Left lung (tissue), 14 donors: ENCODE measurements at places on chromosomes 4 and X.
A peak's percentile ranks its signal among the peaks of the same experiment; 100 is the strongest.

GRCh38 chrX:13102636-13103035, 58.2 kb upstream of the FAM9C start:
- no peak overlapping the region for H3K4me3 ChIP-seq
- H3K4me1 ChIP-seq = peaks cover 5% of the 10 kb centered on the region
- DNase-seq = no peak
- H3K27ac ChIP-seq = peak overlapping the region; percentile 54
- H3K36me3 ChIP-seq = no peaks in the 10 kb centered on the region

DNA sequence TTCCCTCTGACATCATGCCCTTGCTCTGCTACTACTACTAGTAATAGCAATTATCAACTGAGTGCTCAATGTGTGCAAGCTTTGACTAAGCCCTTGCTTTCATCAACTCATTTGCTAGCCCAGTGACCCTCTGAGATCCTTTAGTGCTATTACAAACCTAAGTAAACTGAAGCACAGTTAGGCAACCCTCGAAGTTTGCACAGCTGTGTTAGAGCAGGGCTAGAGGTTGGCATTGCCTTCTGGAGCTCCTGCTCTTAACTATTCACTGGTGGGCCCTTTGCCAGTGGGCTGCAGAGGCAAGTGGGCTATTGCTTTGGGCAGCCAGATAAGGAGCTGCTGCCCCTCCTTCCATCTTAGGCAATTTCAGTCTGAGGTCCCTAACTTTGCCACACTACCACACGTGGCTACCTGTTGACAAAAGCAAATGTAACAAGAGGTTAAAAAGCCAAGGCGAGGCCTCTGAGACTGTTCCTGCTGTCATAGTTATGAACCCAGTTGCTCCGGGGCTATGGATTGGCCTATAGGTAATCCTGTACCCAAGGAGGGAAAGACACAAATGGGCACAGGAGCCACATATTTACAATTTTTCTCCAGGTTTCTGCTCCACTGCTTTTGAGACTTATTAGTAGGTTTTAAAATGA, 41.5 kb upstream of the ANKRD50 start:
- DNase-seq = peak; percentile 72
- no peaks in the 10 kb centered on the region for H3K36me3 ChIP-seq
- H3K4me3 ChIP-seq = no peak overlapping the region
- no peaks in the 10 kb centered on the region for H3K4me1 ChIP-seq

- peaks cover 6% of the 10 kb centered on the region for H3K4me1 ChIP-seq
- no peaks in the 10 kb centered on the region for H3K36me3 ChIP-seq
- no peak for DNase-seq
- H3K4me3 ChIP-seq = no peak overlapping the region
- no peaks in the 10 kb centered on the region for H3K27me3 ChIP-seq
- no peak overlapping the region for H3K27ac ChIP-seq
These were observed 149.3 kb downstream of the SOWAHB start for GRCh38 chr4:76748649-76749048.

DNA sequence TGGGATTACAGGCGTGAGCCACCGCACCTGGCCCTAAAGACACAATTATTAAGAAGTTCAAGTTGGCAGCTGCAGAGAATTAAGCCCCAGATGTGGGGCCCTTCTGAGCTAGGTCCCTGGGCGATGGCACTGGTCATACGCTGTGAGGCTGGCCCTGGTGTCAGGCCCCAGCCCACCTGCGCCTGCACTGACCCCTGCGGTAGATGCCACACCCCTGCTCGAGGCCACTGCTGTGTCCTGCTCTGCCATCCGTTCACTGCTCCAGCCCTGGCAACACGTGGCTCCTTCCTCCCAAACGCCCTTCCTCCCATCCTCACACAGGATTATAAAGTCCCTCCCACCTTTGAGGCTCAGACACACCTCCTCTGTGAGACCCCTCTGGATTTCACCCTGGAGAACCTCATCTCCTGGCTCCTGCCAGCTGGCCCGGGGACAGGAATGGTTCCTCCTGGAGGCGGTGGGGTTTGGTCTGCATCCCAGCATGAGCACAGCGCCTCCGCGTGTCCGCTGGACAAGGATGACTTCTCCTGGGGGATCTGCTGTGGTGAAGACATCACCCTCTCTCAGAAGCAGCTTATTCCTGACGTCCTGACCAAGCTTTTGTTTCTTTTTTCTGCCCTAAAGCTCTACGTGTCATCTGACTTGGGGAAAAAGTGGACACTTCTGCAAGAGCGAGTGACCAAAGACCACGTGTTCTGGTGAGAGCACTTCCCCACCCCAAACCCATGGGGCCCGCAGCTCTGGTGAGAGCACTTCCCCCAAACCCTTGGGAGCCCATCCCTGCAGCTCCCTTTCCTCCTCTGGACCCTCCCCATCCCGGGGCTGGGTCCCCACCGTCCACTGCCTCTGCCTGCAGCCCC, 219.0 kb upstream of the PSAPL1 start:
- peak; percentile 78 for DNase-seq
- H3K27me3 ChIP-seq = no peaks in the 10 kb centered on the region
- H3K4me3 ChIP-seq = no peak overlapping the region
- H3K36me3 ChIP-seq = no peaks in the 10 kb centered on the region
- peak overlapping the region; percentile 66 for H3K27ac ChIP-seq

- H3K36me3 ChIP-seq = no peaks in the 10 kb centered on the region
- no peak overlapping the region for H3K4me3 ChIP-seq
- no peaks in the 10 kb centered on the region for H3K27me3 ChIP-seq
- H3K27ac ChIP-seq = no peak overlapping the region
- no peaks in the 10 kb centered on the region for H3K4me1 ChIP-seq
These were observed 129.5 kb downstream of the PACRGL start for GRCh38 chr4:20829617-20830357.

DNA sequence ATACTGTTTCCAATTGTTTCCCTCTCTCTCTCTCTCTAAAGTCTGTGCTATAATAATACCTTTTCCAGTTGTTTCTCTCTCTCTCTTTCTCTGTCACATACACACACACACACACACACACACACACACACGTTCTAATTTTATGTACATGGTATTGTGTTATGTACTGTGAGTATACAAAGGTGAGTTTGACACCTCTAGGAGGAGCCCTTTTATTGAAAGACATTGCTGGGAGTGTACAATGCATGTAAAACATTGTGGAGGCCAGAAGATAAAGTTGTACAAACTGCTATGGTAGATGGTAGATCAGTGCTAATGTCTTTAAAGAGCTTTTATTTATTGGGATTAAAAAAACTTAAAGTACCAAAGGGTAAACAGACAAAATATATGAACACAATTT, 53.6 kb downstream of the BLTP1 start:
- no peak overlapping the region for H3K27ac ChIP-seq
- H3K4me3 ChIP-seq = no peak overlapping the region
- H3K27me3 ChIP-seq = no peaks in the 10 kb centered on the region
- peaks cover 57% of the 10 kb centered on the region for H3K36me3 ChIP-seq

- H3K4me1 ChIP-seq = peaks cover 29% of the 10 kb centered on the region
- H3K27me3 ChIP-seq = peaks cover 3% of the 10 kb centered on the region
- no peak for DNase-seq
- peak overlapping the region; percentile 54 for H3K4me3 ChIP-seq
- H3K27ac ChIP-seq = peak overlapping the region; percentile 94
These were observed 848 bp downstream of the ACSL4 start for GRCh38 chrX:109732017-109732801.

GRCh38 chr4:184112006-184112550, 105.6 kb downstream of the ENPP6 start:
- H3K4me1 ChIP-seq = no peaks in the 10 kb centered on the region
- H3K4me3 ChIP-seq = no peak overlapping the region
- H3K27me3 ChIP-seq = no peaks in the 10 kb centered on the region
- H3K27ac ChIP-seq = no peak overlapping the region
- DNase-seq = no peak

- DNase-seq = no peak
- H3K4me3 ChIP-seq = no peak overlapping the region
- H3K36me3 ChIP-seq = peaks cover 40% of the 10 kb centered on the region
- H3K4me1 ChIP-seq = no peaks in the 10 kb centered on the region
- no peaks in the 10 kb centered on the region for H3K27me3 ChIP-seq
These were observed 137.2 kb downstream of the FNIP2 start for GRCh38 chr4:158906073-158906472.

GRCh38 chrX:101659601-101660063, at the start of gene ARMCX2:
ARMCX2 (minus strand) TSS chrX:101659850; CDS start chrX:101657588, 2,262 bp downstream.
- peaks cover 4% of the 10 kb centered on the region for H3K4me1 ChIP-seq
- no peaks in the 10 kb centered on the region for H3K36me3 ChIP-seq
- peak within 1 kb of the TSS; percentile 28 for H3K27ac ChIP-seq
- H3K27me3 ChIP-seq = no peaks in the 10 kb centered on the region
- peak within 1 kb of the TSS; percentile 46 for H3K4me3 ChIP-seq

DNA sequence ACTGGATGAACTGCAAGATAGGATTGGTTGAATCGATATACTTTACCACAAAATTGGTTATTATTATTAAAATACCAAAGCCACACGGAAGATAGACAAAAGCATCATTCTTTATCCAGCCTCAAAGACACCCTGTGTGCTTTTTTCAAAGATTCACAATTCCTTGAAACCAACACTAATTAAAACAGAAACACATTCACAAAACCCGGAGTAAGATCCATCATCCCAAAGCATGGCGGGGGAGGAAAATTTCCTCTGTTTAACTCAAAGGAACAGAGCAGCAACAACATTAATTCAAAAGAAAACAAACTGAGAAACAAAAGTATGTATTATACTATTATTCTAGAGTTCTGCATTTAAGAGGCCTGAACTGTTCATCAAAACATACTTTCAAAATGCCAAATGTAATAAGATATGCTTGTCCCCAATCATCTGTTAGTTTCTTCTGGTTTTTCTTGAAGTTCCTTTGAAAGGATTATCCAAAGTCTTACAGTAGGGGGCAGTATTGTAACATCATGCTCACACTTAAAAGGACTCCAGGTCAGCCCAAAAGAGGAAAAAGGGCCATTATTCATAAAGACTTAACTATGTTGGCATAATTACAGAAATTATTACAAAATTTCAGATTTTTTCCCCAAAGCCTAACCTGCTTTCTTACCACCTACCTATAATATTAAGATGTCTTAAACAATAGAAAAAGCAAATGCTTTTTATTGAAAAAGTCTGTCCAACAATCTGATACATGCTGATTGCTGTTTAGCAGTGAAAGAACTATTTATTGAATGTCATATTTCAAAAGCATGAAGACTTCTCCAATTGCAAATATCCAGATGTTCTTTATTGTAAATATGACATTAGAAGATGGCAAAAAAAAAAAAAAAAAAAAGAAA, 168.7 kb downstream of the SCFD2 start:
- no peaks in the 10 kb centered on the region for H3K4me1 ChIP-seq
- H3K4me3 ChIP-seq = no peak overlapping the region
- no peaks in the 10 kb centered on the region for H3K27me3 ChIP-seq
- DNase-seq = peak; percentile 75

DNA sequence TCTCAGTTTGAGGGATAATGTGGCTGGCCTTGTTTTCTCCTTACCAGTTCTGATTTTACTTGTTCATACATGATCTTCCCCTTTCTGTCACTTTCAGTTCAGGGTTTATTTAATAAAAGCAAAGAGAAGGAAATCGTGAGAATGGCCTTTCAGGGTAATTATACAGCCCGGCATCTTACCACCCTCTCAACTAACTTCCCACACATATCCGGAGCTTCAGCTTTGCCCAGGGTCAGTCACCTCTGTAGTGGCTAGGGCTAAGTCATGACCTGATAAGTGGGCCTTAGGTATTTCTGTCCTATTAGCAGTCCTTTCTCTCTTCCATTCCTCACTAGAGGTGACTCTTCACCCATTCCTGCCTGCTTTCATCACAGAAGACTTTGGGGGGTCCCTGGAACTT, 15.8 kb downstream of the TRPC5 start:
- H3K27ac ChIP-seq = no peak overlapping the region
- H3K27me3 ChIP-seq = peaks cover 11% of the 10 kb centered on the region
- no peak overlapping the region for H3K4me3 ChIP-seq
- DNase-seq = no peak
- no peaks in the 10 kb centered on the region for H3K36me3 ChIP-seq
- no peaks in the 10 kb centered on the region for H3K4me1 ChIP-seq

GRCh38 chrX:12984603-12985319, 9.9 kb downstream of the TMSB4X start:
- no peak overlapping the region for H3K4me3 ChIP-seq
- no peaks in the 10 kb centered on the region for H3K27me3 ChIP-seq
- H3K36me3 ChIP-seq = no peaks in the 10 kb centered on the region
- peaks cover 3% of the 10 kb centered on the region for H3K4me1 ChIP-seq
- no peak overlapping the region for H3K27ac ChIP-seq

- no peak for DNase-seq
- no peak overlapping the region for H3K27ac ChIP-seq
- no peaks in the 10 kb centered on the region for H3K27me3 ChIP-seq
- H3K36me3 ChIP-seq = no peaks in the 10 kb centered on the region
- no peaks in the 10 kb centered on the region for H3K4me1 ChIP-seq
- no peak overlapping the region for H3K4me3 ChIP-seq
These were observed 27.0 kb upstream of the NKAP start for GRCh38 chrX:119970574-119970973.

DNA sequence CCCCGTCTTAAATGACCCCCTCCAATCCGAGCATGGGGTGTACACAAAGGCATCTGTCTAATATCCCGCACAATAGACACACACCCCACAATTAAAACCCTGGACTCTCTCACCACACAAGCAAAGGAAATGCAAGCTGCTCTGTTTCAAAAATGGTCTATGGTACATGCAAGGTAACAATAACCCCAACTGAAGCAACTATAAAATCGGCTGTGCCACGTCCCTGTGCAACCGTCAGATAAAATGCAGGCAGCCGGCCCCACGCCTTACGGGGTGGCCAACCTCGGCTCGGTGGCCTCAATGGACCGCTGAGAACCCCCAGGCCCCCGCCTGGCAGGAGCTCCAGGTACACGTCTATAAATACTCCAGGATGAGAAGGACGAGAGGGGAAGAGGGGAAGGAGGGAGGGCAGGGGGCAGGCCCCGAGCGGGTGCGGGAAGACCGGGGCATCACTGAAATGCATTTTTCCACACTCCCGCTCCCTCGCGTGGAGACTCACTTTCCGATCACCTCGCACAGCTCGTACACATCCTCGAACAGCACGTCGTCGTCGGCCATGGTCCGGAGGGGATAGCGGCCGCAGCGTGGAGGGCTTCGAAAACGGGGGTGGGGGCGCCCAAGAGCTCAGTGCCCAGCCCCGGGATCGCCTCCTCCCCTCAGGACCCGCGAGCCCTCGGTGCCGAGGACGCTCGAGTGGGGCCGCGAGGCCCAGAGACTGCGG, 763 bp downstream of the CASK start:
- H3K36me3 ChIP-seq = no peaks in the 10 kb centered on the region
- H3K27me3 ChIP-seq = no peaks in the 10 kb centered on the region
- H3K4me1 ChIP-seq = peaks cover 1% of the 10 kb centered on the region
- peak overlapping the region; percentile 57 for H3K4me3 ChIP-seq

DNA sequence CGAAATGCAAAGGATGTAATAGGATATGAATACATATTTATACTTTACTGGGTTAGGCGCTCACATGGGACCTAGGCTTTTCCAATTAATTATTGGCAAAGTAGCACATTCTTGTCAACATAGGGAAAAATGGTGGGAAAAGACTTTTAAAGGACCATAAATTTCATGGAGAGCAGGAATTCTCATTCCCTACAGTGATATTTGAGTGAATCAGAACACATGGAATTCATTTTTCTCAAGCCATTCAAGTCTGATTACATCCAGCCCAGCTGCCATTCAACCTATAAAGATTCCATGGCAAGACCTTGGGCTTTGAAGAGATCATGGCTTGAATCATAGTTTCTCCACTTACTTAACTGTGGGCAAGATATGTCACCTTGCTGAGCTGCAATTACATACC, 150.4 kb downstream of the SOWAHB start:
- H3K36me3 ChIP-seq = no peaks in the 10 kb centered on the region
- no peak overlapping the region for H3K27ac ChIP-seq
- peaks cover 4% of the 10 kb centered on the region for H3K4me1 ChIP-seq
- H3K4me3 ChIP-seq = no peak overlapping the region
- no peak for DNase-seq
